Dermis lymphatic vessel endothelial cell (primary cell): ENCODE measurements at places on chromosomes 7 and 10. TPM values are rescaled to one million over a fixed set of nuclear protein-coding genes. Genes with fewer than 3 reads are reported as not detected.

ACSM6 gene
- not detected in 2 replicates for total RNA-seq

MMD2 gene
- total RNA-seq = not detected in 2 replicates

CYP2C19 gene
- total RNA-seq = not detected in 2 replicates

SPDYE3 gene
- total RNA-seq = not detected in 2 replicates
